Stimulated activated CD4-positive, alpha-beta T cell treated with anti-CD3 and anti-CD28 coated beads, Interleukin-15, amount 100 ng/mL, for 1 hour (primary cell): ENCODE measurements at places on chromosomes 3 and 15.

DNA sequence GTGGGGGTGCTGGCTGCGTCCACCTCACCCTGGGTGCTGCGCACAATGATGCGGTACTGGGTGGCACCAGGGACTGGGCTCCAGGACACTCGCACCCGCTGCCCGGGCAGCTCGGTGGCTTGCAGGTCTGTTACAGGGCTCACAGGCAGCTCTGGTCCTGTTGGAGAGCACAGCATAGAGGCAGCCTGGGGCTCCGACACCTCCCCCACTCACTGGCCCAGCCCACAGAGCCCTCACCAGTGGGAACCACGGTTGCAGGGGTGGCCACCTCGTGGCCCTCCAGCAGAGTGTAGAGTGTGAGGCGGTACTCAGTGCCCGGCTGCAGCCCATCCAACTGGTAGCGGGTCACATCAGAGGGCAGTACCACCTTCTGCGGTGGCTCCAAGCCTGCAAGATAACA is 3.7 kb downstream of the COL7A1 start:
- DNase-seq = no peak

DNA sequence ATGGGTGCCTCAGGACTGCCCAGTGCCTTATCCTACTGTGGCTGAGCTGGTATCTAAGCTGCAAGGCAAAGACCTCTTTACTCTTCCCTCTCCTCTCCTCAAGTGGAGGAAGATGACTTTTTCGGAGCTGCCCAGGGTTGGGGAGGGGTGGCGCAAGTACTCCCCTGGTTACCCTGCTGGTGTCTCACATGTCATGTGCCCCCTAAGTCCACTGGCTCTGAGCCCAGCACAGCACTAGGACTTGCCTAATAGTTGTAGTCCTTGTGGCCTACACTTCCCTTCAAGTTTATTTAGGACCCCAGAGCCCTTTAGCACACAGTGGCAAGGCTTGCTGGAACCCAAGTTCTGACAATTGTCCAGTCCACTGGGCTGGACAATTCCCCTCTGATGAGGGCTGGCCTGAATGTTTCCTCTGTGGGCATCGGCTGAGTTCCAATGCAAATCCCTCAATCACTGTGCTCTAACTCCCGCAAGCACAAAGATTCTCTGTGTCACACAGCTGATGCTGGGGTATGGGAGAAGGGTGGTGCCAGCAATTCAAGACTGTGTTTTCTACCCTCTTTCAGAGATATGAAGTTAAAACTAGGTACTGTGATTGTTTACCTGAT is 60.4 kb downstream of the UQCC5 start:
- no peak for DNase-seq

DNA sequence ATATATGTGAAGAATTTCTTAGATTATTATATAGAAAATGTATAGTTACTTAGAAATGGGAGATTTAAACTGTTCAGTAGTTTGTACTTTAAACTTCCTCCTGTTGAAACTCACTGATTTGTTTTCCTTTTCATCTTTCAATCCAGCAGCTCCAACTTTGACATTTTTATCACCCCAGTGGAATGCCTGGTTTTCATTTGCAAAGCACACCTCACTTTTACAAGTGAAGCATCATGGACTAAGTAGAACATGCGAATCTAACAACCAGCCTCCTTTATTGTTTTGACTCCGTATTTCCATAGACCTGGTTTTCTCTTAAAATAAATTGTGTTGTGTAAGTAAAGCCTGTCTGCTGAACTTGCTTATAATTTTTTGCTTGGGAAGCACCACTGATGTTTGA is 97.8 kb upstream of the ROBO2 start:
- no peak for DNase-seq

DNA sequence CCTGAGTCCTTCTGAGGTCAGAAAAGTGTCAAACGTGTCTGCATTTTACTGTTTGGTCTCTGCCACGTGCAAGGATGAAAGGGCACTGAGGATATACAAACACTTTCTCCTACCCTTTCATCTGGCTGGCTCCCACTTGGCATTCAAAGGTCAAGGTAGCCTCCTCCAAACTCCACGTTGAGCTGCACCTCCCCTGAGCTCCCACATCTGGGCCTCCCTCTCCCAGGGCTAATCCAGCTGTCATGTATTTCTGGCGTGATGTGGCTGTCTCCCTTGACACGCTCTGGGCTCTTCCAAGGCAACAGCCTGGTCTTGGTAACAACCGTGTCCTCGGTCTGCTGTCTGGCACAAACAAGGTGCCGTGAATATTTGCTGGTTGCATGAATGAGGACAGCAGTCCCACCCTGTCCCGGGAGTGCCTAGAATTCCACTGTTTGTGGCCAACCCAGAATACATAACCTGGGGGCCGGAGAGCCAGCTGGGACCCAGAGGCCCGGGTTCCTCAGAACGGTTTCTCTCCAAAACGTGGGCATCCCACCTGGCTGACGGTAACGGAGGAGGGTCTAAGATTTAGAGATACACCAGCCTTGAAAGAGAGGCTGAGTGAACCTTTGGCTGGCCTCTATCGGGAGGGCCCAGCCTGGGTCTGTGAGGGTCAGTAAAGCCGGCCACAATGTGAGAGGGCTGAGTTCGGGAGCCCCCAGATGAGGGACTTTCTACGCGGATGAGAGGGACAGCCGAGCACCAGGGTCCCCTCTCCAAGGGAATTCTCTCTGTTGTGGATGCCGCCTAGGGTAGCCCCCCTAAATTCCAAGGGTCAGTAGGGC is 767 bp downstream of the GLT8D1 start:
- no peak for DNase-seq

- no peak for DNase-seq
These were observed 97.0 kb upstream of the SNRPN start for GRCh38 chr15:24857763-24858162.

DNA sequence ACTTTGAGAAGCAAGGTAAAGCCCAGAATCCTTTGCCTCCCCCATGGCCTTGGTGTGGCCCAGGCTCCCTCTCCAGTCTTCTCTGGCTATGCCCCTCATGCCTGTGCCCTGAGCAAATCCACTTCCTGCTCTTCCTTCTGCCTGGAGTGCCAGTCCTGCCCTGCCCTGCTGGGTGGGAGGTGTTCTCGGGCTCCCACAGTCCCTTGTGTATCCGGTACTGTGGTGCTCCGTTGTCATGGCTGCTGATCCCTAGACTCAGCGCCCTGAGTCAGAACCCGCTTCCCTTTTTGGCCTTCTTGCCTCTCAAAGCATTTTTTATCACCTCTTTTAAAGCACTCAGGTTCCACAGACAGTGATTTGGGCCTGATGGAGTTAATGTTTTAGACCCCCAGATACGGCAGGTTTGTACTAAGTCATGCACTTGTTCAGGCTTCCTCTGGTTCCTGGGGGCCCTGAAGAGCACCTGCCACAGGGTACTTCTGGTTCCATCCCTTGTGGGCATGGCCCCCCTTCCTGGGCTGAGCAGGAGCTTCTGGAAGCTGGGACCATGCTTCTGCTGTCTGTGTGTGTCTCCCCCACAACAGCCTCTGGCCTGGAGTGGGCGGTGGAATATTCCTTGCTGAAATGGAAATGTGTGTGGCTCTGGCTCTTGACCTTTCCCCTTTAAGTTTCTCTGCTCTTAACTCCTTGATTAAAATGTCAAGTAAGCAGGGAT is 29.6 kb upstream of the ADAMTS7 start:
- no peak for DNase-seq

- no peak for DNase-seq
These were observed 56.5 kb downstream of the YEATS2 start for GRCh38 chr3:183754052-183754451.
